Sigmoid colon (tissue), 7 donors: ENCODE measurements at places on chromosomes 6 and 20. TPM values are rescaled to one million over a fixed set of nuclear protein-coding genes. Genes with fewer than 3 reads are reported as not detected.

NRSN1 gene
- total RNA-seq: 2.0 TPM

GRCh38 chr6:10883312-10884244, 1.7 kb upstream of the GCM2 start:
- DNase-seq: no peak
- H3K27me3 ChIP-seq: peaks cover 25% of the 10 kb centered on the region
- H3K4me3 ChIP-seq: no peak overlapping the region
- no peak overlapping the region for H3K27ac ChIP-seq

GRCh38 chr6:36717231-36717825, 19.7 kb downstream of the RAB44 start:
- H3K4me3 ChIP-seq: no peak overlapping the region
- no peak overlapping the region for H3K27ac ChIP-seq
- H3K4me1 ChIP-seq: no peaks in the 10 kb centered on the region
- no peaks in the 10 kb centered on the region for H3K36me3 ChIP-seq

SLC22A7 gene
- total RNA-seq: not detected

FAM209A gene
- total RNA-seq: 1.4 TPM

FOXF2 gene
- 26.0 TPM for total RNA-seq

DNA sequence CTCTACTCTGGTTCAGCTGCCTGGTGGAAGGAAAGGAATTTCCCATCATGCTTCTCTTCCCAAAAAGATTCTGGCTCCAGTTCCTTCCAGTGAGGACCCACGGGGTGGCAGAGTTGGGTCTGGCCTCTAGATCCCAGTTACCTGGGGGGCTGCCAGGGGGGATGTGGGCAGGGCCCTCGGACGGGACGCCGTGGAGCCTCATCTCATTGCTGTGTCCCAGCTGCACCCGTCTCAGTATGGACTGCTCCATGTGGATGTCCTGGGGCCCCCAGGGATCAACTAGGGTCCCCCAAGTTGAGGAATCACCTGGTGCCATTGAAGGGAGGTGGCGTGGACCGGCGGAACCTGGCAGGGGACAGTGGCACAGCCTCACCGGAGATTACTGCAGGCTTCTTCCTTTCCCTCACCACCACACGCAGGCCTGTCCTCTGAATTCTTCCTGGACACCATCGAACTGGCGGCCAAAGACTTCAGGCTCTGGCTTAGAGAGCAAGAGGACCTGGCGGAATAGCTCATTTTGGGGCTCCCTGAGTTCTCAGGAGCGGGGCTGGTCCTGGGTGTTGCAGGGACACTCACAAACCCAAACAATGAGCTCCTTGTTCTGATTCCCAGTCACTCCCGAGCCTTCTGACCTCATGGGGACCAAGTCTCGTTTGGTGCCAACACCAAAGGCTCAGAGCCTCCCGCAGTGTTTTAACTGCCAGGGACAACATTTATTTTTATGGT, 8.5 kb downstream of the ZBP1 start:
- peaks cover 24% of the 10 kb centered on the region for H3K27me3 ChIP-seq
- no peak overlapping the region for H3K4me3 ChIP-seq
- H3K36me3 ChIP-seq: no peaks in the 10 kb centered on the region
- no peak overlapping the region for H3K27ac ChIP-seq

DNA sequence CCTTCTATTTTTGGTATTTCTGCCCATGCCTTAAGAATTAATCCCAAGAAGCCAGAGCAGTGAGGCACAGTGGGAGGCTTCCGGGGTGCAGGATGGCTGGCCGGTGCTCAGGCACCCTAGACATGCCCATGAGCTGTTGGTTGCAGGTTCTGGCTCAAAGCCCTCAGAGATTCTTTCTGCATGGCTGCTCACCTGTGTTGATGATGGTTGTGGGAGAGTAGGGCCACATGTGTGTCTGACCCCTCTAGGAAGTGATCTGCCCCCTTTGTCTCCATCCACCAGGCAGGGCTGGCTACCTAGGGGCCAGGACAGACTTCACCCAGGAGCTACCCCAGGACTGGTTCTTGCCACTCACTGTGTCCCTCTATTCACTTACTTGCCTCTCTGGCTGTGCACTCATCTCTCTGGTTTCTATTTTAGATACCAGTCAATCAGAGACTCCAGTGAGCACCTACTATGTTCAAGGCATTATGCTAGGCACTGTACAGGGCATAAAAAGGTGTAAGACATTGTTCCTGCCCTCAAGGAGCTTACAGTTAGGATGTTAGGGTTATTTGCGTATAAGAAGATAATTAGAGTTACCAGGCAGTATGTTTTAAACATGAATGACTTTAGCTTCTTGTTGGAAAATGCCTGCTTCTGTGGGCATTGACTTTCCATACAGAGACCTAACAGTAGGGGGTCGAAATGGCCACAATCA, 16.8 kb downstream of the CD83 start:
- no peak for DNase-seq
- no peaks in the 10 kb centered on the region for H3K36me3 ChIP-seq
- H3K4me3 ChIP-seq: no peak overlapping the region
- H3K27me3 ChIP-seq: no peaks in the 10 kb centered on the region

DNA sequence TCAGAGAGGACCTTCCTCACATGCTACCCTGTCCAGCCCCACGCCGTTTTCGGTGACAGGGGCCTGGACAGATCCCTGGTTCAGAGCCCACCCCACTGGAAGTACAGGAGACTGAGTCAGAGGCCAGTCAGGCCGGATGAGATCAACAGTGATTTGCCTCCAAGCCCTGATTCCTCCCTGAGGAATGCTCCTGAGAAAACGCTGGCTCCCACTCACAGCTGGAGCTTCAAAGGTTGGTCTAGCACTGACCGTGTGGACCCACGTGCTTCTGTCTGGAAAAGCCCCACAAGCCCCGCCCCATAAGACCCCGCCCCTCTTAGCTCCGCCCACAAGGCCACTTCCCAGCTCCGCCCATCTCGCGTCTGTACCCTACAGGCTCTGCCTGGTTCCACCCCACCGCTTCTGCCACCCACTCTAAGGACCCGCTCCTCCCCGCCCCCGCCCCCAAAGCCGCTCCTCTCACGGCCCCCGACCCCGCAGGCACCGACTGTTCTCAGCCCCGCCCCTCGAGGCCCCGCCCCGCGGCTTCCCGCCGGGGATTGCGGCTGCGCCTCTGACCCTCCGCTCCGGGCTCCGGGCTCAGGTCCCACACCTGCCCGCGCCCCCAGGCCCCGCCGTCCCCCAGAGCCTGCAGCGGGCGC, 64.9 kb upstream of the BHLHE23 start:
- H3K4me3 ChIP-seq: no peak overlapping the region
- no peak overlapping the region for H3K27ac ChIP-seq
- no peaks in the 10 kb centered on the region for H3K4me1 ChIP-seq
- peaks cover 91% of the 10 kb centered on the region for H3K27me3 ChIP-seq
- no peaks in the 10 kb centered on the region for H3K36me3 ChIP-seq

DNA sequence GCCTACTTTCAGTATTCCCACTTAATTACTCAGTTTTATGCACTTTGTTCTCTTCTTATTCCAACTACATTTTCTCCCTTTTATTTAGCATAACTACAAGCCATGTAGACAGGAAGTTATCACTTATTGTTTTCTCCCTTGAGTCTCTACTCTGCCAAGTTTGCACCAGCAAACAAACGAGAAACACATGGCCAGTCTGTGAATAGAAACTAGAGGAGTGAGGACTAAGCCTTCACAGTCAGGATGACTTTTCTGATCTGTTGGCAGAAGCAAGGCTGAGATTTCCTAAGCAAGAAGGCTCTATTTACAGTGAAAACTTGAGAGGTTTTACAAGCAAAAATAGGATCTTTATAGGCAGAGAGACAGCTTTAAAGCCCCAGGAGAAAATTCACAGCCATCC, 69.8 kb upstream of the TINAG start:
- H3K4me3 ChIP-seq: no peak overlapping the region
- H3K36me3 ChIP-seq: no peaks in the 10 kb centered on the region
- H3K27ac ChIP-seq: no peak overlapping the region
- H3K4me1 ChIP-seq: peaks cover 10% of the 10 kb centered on the region

DNA sequence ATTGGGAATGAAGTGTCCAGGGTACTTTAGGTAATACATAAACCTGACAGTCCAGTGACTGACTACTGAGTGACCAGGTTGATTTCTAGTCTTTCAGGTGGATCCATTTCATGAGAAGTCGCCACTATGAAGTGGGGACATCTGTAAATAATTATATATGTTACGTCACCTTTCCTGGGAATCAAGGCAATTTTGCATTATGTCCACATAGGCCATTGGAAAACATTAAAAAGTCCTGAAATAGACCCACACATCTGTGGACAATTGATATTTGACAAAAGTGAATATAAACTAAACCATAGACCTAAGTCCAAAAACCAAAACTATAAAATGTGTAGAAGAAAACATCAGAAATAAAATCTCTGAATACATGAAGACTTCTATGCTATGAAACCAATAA, 231.5 kb downstream of the C6orf118 start:
- no peaks in the 10 kb centered on the region for H3K27me3 ChIP-seq
- no peaks in the 10 kb centered on the region for H3K4me1 ChIP-seq
- no peaks in the 10 kb centered on the region for H3K36me3 ChIP-seq
- no peak overlapping the region for H3K27ac ChIP-seq
- DNase-seq: no peak

CCN6 gene
- not detected for total RNA-seq

DNA sequence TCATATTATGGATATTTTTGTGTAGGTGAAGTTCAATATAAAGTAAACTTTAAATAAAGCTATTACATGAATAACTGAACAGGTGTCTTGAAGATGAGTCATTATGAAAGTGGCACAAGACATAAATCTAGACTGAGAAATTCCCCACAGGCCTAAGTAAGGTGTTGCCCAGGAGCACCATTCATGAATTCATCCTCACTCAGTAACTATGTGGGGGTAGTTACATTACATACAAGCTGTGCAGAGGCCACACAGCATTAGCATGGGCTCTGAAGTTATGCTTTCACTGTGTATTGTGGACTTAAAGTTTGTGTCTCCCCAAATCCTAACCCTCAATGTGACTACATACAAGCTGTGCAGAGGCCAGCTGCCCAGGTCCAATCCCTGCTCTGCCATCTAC, 65.9 kb downstream of the BCAS1 start:
- no peaks in the 10 kb centered on the region for H3K36me3 ChIP-seq
- no peaks in the 10 kb centered on the region for H3K27me3 ChIP-seq
- DNase-seq: no peak
- no peaks in the 10 kb centered on the region for H3K4me1 ChIP-seq

CENPQ gene
- 4.3 TPM for total RNA-seq

PHACTR1 gene
- 1.8 TPM for total RNA-seq

DNA sequence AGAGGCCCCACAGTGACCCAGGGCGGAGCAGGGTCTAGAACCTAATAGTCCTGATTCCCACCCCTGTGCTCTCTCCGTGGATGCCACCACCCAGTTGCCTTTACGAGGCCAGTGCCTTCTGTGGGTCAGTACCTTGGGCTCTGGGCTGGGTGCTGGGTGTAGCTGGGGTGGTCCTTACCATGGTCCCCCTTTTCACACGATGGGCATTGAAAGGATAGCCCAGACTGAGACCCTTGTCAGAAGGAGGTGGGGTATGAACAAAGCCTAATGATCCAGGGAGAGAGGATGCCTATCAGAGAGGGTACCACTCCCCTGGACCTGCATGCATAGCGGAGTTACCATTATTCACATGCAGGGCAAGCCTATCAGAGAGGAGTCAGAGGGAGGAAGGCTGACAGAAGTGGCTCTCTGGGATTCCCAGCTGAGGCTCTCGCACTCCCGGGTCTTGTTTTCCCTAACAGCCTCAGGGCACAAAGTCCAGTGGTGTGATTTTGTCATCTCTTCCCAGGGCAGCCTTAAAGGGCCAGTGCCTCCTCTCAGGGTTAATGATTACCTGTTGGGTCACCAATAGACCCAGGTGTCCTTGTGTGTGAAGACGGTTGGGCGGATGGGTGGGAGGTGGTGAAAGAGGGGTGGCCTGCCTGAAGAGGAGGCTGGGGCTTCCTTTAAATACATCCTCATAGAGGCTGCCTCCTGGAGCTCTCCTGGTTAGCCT, 36.2 kb downstream of the VEGFA start:
- DNase-seq: no peak
- no peak overlapping the region for H3K27ac ChIP-seq
- H3K27me3 ChIP-seq: no peaks in the 10 kb centered on the region
- H3K36me3 ChIP-seq: no peaks in the 10 kb centered on the region
- no peak overlapping the region for H3K4me3 ChIP-seq

DNA sequence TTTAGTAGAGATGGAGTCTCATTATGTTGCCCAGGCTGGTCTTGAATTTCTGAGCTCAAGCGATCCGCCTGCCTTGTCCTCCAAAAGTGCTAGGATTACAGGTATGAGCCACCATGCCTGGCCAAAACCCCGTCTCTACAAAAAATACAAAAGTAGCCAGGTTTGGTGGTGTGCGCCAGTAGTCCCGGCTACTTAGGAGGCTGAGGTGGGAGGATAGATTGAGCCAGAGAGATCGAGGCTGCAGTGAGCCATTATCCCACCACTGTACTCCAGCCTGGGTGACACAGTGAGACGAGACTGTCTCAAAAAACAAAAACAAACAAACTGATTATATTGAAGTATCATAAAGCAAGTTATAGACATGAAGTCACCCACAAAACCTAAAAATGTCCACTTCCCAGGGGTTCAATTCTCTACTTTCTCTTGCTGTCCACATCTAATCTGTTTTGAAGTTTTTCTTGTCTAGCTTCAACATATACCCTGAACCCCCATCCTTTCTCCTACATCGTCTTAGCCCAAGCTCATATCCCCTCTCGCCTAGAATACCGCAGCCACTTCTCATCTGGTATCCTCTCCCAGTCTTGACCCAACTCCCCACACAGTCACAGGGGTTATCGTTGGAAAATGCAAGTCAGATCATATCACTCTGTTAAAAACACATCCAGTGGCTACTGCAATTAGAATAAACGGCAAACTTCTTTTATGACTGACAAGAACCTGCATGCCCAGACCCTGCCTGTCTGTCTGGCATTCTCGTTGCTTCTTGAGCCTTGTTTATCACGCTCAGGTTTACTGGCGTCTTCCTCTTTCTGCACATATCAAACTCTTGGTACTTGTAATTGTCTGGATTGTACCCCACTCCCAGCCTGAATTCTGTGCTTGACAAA, 20.1 kb upstream of the NCOA3 start:
- H3K36me3 ChIP-seq: no peaks in the 10 kb centered on the region
- H3K4me3 ChIP-seq: no peak overlapping the region
- no peak overlapping the region for H3K27ac ChIP-seq
- no peaks in the 10 kb centered on the region for H3K27me3 ChIP-seq

GRCh38 chr6:83758533-83758932, 49.6 kb upstream of the SNAP91 start:
- no peaks in the 10 kb centered on the region for H3K27me3 ChIP-seq
- H3K36me3 ChIP-seq: no peaks in the 10 kb centered on the region
- H3K27ac ChIP-seq: no peak overlapping the region
- no peak for DNase-seq
- H3K4me3 ChIP-seq: no peak overlapping the region

DNA sequence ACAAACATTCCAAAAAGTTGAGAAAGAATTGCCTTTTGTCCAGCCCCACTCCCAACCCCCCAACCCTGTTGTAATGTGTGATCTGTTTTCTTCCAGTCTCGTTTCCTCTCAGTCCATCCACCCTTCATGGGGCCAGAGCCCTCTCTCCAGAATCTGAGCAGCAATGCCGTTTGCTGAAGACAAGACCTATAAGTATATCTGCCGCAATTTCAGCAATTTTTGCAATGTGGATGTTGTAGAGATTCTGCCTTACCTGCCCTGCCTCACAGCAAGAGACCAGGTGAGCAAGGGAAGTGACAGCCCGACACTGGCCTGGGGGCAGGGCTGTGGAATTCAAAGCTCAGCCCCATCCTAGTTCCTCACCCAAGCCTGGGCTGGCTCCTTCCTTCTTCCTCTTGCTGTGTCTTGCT, 7.8 kb downstream of the MAVS start:
- DNase-seq: no peak
- no peaks in the 10 kb centered on the region for H3K27me3 ChIP-seq
- H3K27ac ChIP-seq: no peak overlapping the region
- no peak overlapping the region for H3K4me3 ChIP-seq
- no peaks in the 10 kb centered on the region for H3K4me1 ChIP-seq

C4B gene
- 222 TPM for total RNA-seq
